ENCODE measurements at places on chromosomes 2 and 18. TPM values are rescaled to one million over a fixed set of nuclear protein-coding genes. Genes with fewer than 3 reads are reported as not detected.

Gene TMEM37
- 12.2 TPM for total RNA-seq

Gene FOXD4L1
- total RNA-seq: 0.43 TPM

Gene RGPD4
- 0.17 TPM for total RNA-seq

Gene ACTG2
- 12.6 TPM for total RNA-seq

Gene CDH19
- total RNA-seq: 1.4 TPM

Data from upper lobe of left lung (tissue), 6 donors.